ENCODE measurements at places on chromosomes 6 and 20. TPM values are rescaled to one million over a fixed set of nuclear protein-coding genes. Genes with fewer than 3 reads are reported as not detected.

The HBS1L gene
- total RNA-seq, result 37.1 TPM

The DAAM2 gene
- total RNA-seq, result 53.2 TPM

The ANKEF1 gene
- total RNA-seq, result 0.41 TPM

The SUMO4 gene
- 6.1 TPM for total RNA-seq

The TNXB gene
- total RNA-seq, result 224 TPM

The RBL1 gene
- 4.6 TPM for total RNA-seq

The WTAP gene
- total RNA-seq, result 93.8 TPM

The GSTA3 gene
- not detected for total RNA-seq

The CYP24A1 gene
- not detected for total RNA-seq

The OR12D3 gene
- not detected for total RNA-seq

The TRIM38 gene
- total RNA-seq, result 8.2 TPM

The BEND6 gene
- 1.1 TPM for total RNA-seq

The PACSIN1 gene
- 0.36 TPM for total RNA-seq

The SLPI gene
- 16.6 TPM for total RNA-seq

The RIPOR2 gene
- total RNA-seq, result 6.1 TPM

The BMP2 gene
- 3.2 TPM for total RNA-seq

The IL17F gene
- total RNA-seq, result not detected

The GUCA1A gene
- not detected for total RNA-seq

The RNF217 gene
- 35.7 TPM for total RNA-seq

The PSMB9 gene
- total RNA-seq, result 12.6 TPM

The MTFR2 gene
- total RNA-seq, result 0.36 TPM

The COL12A1 gene
- 149 TPM for total RNA-seq

The ZBTB12 gene
- total RNA-seq, result 1.2 TPM

The CCND3 gene
- 102 TPM for total RNA-seq

The HLA-DRB1 gene
- 23.5 TPM for total RNA-seq

The PROKR2 gene
- not detected for total RNA-seq

The GLP1R gene
- total RNA-seq, result not detected

The LAMP5 gene
- total RNA-seq, result 1.9 TPM

The FKBP5 gene
- total RNA-seq, result 313 TPM

The PRL gene
- total RNA-seq, result not detected

The TULP1 gene
- total RNA-seq, result not detected

The LTA gene
- total RNA-seq, result not detected

The SEL1L2 gene
- total RNA-seq, result not detected

The HIVEP1 gene
- total RNA-seq, result 28.5 TPM

The BMP7 gene
- total RNA-seq, result 1.5 TPM

The TRIM15 gene
- total RNA-seq, result not detected

The MCCD1 gene
- not detected for total RNA-seq

The CST7 gene
- 0.66 TPM for total RNA-seq

The CRISP2 gene
- total RNA-seq, result not detected

The PARD6B gene
- 1.8 TPM for total RNA-seq

The TSPYL4 gene
- total RNA-seq, result 15.2 TPM

The OVOL2 gene
- not detected for total RNA-seq

The AKAP12 gene
- total RNA-seq, result 244 TPM

The LRRC73 gene
- 0.33 TPM for total RNA-seq

The LAMA2 gene
- total RNA-seq, result 100 TPM

The KCNQ5 gene
- 1.1 TPM for total RNA-seq

The PHACTR1 gene
- 1.8 TPM for total RNA-seq

The COMMD7 gene
- total RNA-seq, result 41.8 TPM

The FBXL4 gene
- total RNA-seq, result 19.1 TPM

The NEURL2 gene
- 19.7 TPM for total RNA-seq

The ECT2L gene
- total RNA-seq, result not detected
